ENCODE measurements at places on chromosomes 11 and 22. TPM values are rescaled to one million over a fixed set of nuclear protein-coding genes. Genes with fewer than 3 reads are reported as not detected.
A peak's percentile ranks its signal among the peaks of the same experiment; 100 is the strongest.

The FXYD2 gene
- 2.4 TPM for total RNA-seq

- DNase-seq = no peak
Measured at GRCh38 chr11:116598036-116598435, 174.8 kb downstream of the BUD13 start.

- DNase-seq = peak; percentile 91
Measured at GRCh38 chr11:9575260-9576240, 2.1 kb downstream of the WEE1 start.

DNA sequence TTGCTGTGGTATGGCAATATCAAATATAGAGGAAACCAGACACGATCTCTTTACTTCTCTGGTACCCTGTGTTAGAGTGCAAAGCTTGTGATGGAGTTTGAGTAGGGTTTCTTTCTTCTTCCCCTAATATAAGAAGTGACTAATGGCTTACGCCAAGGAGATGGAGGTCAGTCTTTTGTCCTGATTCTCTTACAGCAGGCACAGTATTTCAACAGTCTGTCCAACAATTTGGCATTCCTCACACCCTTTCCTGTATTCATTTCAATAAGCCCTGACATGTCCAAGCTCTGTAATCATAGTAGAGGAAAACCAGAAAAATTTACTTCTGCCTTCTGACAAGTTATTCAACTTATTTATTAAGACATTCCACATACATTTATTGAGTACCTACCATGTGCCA is 546.2 kb downstream of the TMEM135 start:
- DNase-seq = no peak

- no peak for DNase-seq
Measured at GRCh38 chr11:61049063-61049377, 53.3 kb upstream of the CD5 start.
